ENCODE measurements at places on chromosomes 2 and 18.
A peak's percentile ranks its signal among the peaks of the same experiment; 100 is the strongest.

GRCh38 chr2:194116861-194117260 is 1540.2 kb upstream of the SLC39A10 start:
- no peak for DNase-seq

DNA sequence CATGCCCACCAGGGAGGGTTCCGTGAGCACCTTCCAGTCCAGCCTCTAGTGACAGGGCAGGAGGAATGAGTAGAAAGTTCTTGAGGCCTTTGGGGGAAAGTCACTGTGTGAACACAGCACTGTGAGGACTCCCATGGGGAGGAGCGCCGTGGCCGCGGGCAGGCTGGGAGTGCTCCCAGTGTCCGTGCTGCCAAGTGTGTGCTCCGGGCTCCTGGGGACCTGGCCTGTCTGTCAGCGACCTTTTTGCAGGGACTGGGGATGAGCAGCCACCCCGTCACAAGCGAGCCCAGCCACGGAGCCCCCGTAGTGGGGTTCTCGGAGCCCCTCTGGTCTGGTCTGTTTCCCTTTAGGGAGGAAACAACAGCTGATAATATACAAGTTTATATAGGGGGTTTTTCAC is 36.8 kb downstream of the PDIA6 start:
- no peak for DNase-seq

DNA sequence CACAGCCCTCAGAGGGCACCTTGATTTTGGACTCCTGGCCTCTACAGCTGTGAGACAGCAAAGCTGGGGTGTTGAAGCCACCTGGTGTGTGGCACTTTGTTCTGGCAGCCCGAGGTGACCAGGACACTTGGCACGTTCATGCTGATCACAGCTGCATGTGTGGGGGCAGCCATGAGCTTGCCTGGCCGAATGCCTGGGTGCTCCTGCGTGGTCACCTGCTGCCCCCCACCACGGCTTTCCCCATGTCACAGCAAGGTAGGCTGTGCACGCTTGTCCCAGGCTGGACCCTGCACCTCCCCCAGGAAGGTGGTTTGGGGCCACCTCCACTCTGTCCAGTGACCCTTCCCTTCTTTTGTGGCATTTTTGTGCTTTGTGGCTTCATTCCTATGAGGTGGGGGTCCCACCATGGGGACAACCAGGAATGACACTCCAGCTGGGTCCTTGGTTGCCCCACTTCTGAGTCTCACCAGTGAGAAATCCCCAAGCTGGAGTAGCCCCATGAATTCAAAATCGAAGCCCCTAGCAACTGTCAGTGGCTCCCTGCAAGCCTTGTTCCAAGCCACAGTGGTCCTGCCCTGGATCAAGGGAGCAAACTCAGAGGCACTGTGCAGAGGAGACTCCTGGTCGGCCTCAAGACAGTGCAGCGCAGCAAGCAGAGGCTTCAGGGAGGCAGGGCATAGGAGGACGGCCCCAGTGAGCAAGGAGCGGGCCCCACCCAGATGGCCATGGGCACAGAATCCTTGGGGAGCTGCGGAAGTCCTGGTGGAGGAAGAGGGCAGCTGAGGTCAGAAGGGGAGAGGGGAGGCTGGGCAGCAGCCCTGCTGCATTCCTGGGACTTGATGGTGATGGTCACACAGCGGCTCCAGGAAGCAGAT is 121.4 kb upstream of the HS6ST1 start:
- DNase-seq, result peak; percentile 9

GRCh38 chr2:238369591-238370040 is 49.3 kb downstream of the TRAF3IP1 start:
- no peak for DNase-seq

GRCh38 chr18:1968801-1969498 is 602.4 kb downstream of the METTL4 start:
- DNase-seq, result no peak

DNA sequence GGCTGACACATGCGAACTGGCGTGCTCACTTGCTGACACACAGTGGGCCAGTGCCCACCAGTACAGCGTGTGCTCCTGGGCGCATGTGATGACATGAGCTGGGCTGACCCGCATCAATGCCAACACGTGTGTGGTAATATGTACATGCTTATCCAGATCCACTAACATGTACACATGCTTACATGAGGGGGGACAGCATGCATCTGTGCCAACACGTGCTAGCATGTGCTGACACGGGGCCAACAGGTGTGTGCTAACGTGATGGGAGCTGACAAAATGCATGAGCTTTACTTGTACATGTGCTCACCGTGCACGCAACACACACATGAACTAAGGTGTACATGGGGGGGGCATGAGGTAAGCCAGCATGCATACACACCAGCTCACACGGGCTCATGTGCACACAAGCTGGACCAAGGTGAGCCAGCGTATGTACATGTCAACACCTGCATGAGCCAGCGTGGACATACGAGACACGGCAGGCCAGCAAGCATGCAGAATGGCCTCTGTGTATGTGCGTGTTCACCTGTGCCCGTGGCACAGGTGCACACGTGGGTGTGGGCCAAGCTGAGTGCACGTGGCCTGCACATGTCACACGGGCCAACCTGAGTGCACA is 28.5 kb downstream of the GPC1 start:
- peak; percentile 8 for DNase-seq

- DNase-seq, result no peak
These were observed 66.2 kb upstream of the KLF7 start for GRCh38 chr2:207231967-207232366.

DNA sequence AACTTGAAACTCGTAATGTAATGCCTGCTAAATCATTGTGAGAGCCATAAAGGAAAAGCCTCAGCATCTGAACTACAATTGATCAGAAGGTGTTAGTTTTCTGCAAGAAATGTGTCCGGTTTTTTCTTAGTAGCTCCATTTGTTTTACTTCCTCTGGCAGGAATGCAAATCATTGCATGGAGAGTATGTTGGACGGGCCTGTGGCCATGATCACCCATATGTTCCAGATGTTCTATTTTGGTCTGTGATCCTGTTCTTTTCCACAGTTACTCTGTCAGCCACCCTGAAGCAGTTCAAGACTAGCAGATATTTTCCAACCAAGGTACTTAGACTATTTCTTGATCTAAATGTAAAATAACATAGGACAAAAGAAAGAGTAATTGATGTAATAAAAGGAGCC is 126.6 kb downstream of the DPP4 start:
- DNase-seq, result no peak

- DNase-seq, result no peak
These were observed 10.3 kb downstream of the MYO7B start for GRCh38 chr2:127545796-127546195.

DNA sequence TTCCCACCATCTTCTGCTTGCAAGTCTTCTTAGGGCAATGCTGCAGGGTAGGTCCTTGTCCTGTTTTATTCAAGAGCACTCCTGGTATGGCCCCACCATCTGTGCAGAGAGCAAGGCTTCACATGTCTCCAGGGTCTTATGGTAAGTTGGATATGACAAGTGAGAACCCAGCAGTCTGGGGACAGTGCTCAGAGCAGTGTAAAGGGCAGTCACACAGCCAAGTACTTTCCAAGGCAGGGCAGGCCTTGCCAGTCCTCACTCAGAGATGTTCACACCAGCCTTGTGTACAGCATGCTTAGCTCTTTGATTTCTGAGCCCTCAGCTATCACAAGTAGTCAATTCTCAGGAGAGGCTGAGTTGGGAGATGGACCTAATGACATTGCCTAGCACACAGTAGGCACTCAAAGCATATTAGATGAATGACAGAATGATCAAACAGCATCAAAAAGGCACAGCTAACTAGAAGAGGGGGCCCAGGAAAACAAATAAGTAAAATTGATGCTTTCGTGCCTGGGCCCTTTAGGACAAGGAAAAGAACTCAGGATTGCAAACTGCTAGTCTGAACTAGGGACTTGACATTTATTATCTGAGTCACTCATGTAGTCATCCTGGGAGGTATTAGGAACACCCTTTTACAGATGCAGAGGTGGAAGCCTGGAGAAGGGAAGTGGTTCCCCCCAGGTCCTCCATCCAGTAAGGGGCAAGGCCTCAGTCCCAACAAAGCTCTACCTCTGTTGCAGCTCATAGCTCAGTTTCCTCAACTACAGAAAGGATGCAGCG is 86.7 kb upstream of the CTAGE1 start:
- no peak for DNase-seq

DNA sequence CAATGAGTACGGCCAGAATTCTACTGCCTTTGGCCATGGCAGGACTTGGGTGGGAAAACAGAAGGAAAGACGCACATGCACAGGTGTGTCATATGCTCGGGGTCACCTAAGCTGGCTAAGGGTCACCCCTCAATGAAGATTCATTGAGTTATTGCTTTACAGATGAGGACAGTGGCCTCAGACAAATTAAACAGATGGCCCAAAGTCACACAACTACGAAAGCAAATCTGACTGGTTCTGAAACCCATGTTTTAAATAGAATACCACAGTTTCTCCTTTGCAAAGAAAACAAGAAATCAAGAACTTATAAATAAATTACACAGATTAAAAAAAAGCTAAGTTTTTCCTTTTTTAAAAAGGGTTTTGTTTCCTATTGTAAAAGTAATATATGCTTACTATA is 70.5 kb downstream of the ID2 start:
- DNase-seq, result no peak

DNA sequence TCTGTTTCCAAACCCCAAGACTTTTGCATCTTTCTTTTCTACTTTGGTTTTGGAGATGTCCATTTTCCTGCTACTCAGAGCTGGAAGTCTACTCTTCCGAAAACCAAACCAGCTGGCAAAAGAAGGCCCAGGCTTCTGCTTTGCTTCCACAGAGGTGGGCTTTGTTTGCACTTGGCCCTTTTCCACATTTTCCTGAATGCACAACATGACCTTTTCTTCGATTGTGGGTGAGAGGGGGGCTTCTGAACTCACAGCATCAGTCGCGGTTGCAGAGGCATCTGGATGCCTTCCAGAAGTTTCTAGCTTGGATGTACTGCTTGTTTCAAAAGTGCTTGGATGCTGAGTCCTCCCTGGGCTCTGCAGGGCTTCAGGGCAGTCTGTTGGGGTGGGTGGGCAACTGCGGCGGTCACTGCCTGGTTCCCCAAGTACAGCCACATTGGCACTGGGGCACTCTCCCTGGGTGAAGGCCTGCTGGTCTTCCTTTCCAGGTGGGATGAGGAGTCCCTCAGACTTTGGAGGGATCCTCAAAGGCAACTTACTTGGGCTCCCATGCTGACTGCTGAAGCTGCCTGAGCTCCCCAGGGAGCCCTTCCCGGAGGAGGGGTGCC is 112.3 kb upstream of the LYPD1 start:
- no peak for DNase-seq

DNA sequence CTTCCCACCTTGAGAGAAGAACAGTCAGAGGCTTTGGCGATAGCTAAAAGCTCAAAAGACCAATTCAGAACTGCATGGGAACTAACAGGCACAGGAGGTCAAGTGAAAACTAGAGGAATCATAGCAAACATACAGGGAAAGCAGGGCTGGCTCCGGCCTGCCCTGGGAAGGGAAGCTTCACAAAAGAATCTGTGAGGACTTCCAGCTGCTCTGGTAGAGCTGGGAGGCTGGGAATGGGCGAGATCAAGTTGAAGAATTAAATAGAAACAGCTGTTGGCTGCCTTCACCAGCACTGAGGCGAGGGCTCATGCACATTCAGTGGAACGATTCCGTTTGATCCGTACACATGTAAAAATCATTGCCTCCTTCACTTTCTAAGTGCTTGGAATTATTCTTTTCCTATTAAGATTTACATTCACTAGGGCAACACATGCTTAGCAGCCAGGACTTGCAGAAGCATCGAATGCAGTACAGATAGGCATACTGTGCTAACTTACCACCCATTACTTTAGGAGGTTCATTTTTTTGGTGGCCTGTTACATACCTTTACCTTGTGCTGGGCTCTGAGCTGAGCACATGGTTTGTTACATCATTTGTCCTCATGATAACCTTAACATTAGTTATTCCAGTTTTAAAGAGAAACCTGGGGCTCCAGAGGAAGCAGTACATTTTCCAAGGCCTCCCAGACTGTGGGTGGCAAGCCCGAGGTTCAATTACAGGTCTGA is 125.4 kb upstream of the RNF152 start:
- peak; percentile 66 for DNase-seq

- DNase-seq, result no peak
These were observed 66.5 kb upstream of the TNFRSF11A start for GRCh38 chr18:62258616-62259015.
